ENCODE measurements at places on chromosomes 13 and 19. TPM values are rescaled to one million over a fixed set of nuclear protein-coding genes. Genes with fewer than 3 reads are reported as not detected.

GRCh38 chr13:110376120-110376519 lies 69.0 kb downstream of the COL4A2 start:
- DNase-seq: no peak

Gene ADAMTS10
- not detected for polyA plus RNA-seq

Gene SOX1
- polyA plus RNA-seq: not detected

GRCh38 chr13:112697756-112698655 lies 8.2 kb downstream of the ATP11A start:
- no peak for DNase-seq

Gene TMTC4
- 4.7 TPM for polyA plus RNA-seq

Gene ZNF444
- 10.8 TPM for polyA plus RNA-seq

Data from naive B cell (primary cell).